Chondrocyte (in vitro differentiated cells): ENCODE measurements at places on chromosomes 12 and 14. TPM values are rescaled to one million over a fixed set of nuclear protein-coding genes. Genes with fewer than 3 reads are reported as not detected.

GRCh38 chr12:6226679-6227051 lies 26.5 kb downstream of the CD9 start:
- H3K27me3 ChIP-seq: no peaks in the 10 kb centered on the region
- no peak overlapping the region for H3K4me3 ChIP-seq
- H3K36me3 ChIP-seq: peaks cover 9% of the 10 kb centered on the region

- no peak overlapping the region for H3K27ac ChIP-seq
- no peak overlapping the region for H3K4me3 ChIP-seq
- no peak for DNase-seq
- H3K36me3 ChIP-seq: peaks cover 25% of the 10 kb centered on the region
- no peaks in the 10 kb centered on the region for H3K4me1 ChIP-seq
- H3K27me3 ChIP-seq: no peaks in the 10 kb centered on the region
Observed at GRCh38 chr12:55760663-55761062, 17.7 kb downstream of the GDF11 start.

DNA sequence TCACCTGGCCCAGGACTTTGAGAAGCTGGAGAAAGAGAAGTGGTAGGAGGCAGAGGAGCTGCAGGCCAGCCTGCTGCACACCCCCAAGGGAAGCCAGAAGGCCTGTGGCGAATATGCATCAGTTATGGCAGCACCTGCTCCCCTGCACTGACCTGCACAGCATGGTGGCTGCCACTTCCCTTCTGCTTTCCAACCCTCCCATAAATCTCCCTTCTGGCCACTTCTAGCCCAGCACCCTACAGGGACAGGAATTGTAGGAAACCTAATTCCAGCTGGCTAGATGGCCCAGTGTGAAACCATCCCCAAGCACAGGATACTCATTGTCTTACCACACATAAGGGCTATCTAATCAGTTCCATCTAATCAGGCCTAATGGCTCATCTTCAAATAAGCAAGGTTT lies 136.3 kb downstream of the TBX3 start:
- DNase-seq: no peak
- no peaks in the 10 kb centered on the region for H3K36me3 ChIP-seq
- H3K4me1 ChIP-seq: no peaks in the 10 kb centered on the region
- no peak overlapping the region for H3K4me3 ChIP-seq
- H3K27ac ChIP-seq: no peak overlapping the region
- H3K27me3 ChIP-seq: no peaks in the 10 kb centered on the region

GRCh38 chr12:28710882-28711281 lies 438.2 kb upstream of the FAR2 start:
- H3K36me3 ChIP-seq: no peaks in the 10 kb centered on the region
- DNase-seq: no peak
- peaks cover 26% of the 10 kb centered on the region for H3K4me1 ChIP-seq
- H3K27me3 ChIP-seq: no peaks in the 10 kb centered on the region

The HVCN1 gene
- 1.2 to 1.3 TPM (median 1.2 TPM) in 3 replicates for total RNA-seq

- no peak for DNase-seq
- H3K27ac ChIP-seq: no peak overlapping the region
- H3K27me3 ChIP-seq: no peaks in the 10 kb centered on the region
- H3K4me1 ChIP-seq: peaks cover 11% of the 10 kb centered on the region
- H3K4me3 ChIP-seq: no peak overlapping the region
- no peaks in the 10 kb centered on the region for H3K36me3 ChIP-seq
Observed at GRCh38 chr12:127054531-127054930, 1212.4 kb upstream of the TMEM132C start.

GRCh38 chr12:8499616-8500015 lies 13.7 kb upstream of the CLEC4D start:
- H3K27me3 ChIP-seq: peaks cover 11% of the 10 kb centered on the region
- DNase-seq: no peak
- H3K27ac ChIP-seq: no peak overlapping the region
- H3K4me1 ChIP-seq: no peaks in the 10 kb centered on the region
- H3K4me3 ChIP-seq: no peak overlapping the region
- H3K36me3 ChIP-seq: no peaks in the 10 kb centered on the region

DNA sequence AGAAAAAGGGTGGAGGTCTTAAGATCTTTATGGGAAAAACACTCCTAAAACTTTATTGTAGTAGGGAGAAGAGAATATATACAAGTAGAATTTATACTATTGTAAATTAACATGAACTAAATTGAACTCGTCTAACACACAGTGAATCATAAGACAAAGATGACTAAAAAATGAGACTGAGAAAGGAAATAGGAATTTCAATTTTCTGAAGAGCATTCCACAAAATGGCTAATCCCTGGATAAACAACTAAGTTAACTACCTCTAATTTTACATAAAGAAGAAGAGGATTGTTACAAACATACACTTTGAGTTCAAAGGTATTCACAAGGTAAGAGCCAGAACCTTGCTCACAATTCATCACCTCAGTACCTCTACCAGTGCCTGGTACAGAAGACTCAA lies 2.0 kb downstream of the MAP4K5 start:
- peak overlapping the region; percentile 94 for H3K27ac ChIP-seq
- H3K27me3 ChIP-seq: no peaks in the 10 kb centered on the region
- peak overlapping the region; percentile 94 for H3K4me3 ChIP-seq
- H3K36me3 ChIP-seq: no peaks in the 10 kb centered on the region
- no peak for DNase-seq

DNA sequence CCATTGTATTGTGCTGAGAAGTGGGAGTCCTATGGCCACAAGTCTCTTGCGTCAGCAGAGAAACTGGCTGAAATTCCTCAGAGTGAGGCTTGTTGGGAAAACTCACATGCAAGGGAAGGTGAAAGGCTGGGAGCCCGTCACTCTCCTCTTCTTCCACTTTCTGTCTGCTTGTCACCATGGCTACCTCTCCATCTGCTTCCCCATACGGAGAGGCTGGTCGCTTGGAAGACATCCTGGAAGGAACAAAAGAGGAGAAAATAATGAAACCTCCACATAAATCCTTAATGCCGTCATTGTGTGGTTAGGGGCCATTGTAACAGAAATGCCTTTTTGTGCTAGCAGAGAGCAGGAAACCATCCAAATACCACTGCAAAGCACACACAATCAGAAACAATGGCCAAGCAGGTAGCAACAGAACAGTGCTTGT lies 53.7 kb downstream of the SOX5 start:
- H3K27me3 ChIP-seq: no peaks in the 10 kb centered on the region
- H3K27ac ChIP-seq: no peak overlapping the region
- no peak for DNase-seq

DNA sequence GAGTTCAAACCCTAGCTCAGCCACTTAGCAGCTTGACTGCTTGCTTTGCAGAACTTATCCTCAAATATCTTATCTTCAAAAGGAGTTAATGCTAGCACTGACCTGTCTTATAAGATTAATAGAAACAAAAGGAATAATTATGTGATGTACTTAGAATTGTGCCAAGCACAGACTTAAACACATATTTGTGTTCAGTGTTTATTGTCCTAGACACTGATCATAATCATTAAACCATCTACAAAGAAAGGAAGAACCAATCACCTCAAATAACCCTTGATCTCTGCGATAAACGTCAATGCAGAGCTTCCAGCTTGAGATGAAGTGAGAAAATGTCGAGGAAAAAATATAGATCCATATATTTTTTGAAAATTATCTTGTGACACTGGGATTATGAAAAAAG lies 73.1 kb downstream of the ATXN7L3B start:
- H3K4me1 ChIP-seq: no peaks in the 10 kb centered on the region
- no peak overlapping the region for H3K4me3 ChIP-seq
- H3K27me3 ChIP-seq: peaks cover 20% of the 10 kb centered on the region
- H3K36me3 ChIP-seq: no peaks in the 10 kb centered on the region
- DNase-seq: no peak

DNA sequence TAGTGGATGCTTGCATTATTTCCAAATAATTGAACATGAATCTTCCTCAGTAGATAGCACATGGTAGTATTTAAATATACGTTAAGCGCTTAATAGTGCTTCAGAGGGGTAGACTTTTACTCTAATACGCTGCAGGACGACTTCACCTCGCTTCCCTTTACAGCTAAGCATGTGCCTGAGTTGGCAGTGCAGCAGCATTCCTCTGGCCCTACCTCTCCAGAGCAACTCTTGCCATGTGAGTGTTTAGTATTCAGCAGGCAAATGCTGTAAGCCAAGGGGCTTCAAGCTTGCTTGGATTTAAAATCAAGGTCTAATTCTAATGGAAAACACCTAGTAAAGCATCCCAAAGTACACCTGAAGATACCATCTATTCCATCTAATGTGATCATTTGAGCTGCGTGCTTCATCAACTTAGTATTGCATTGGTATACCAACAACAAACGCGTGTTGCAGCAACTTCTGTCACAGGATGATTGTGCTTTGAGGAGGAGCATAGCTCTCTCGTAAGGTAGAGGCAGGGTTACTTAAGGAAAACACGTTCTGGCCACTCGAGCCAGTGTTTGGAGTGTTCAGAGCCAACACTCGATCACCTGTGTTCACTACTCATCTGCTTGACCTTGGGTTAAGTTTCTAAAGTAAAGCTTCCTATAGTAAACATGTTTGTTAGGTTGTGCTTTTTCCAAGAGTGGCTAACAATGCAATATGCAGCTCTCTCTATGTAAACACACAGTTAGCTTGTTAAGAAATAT lies 60.6 kb downstream of the PIWIL1 start:
- peaks cover 6% of the 10 kb centered on the region for H3K27me3 ChIP-seq
- no peak overlapping the region for H3K27ac ChIP-seq
- H3K4me3 ChIP-seq: no peak overlapping the region
- no peaks in the 10 kb centered on the region for H3K4me1 ChIP-seq
- H3K36me3 ChIP-seq: no peaks in the 10 kb centered on the region

DNA sequence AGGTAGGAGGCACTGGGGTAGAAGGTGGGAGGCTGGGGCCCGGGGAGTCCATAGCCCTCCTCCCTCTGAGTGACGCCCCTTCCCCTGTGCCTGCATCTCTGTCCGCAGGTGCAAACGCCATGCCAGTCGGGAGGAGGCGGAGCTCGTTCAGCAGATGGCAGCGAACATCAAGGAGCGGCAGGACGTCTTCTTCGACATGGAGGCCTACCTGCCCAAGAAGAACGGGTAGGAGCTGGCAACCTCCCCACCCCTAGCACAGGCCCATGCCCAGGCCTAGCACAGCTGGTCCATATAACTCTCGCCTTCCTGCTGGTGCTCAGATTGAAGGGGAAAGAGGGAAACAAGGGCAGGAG lies 35.6 kb downstream of the TMEM120B start:
- no peak for DNase-seq
- H3K4me3 ChIP-seq: no peak overlapping the region
- H3K27ac ChIP-seq: peak overlapping the region; percentile 87
- peaks cover 1% of the 10 kb centered on the region for H3K36me3 ChIP-seq
- H3K27me3 ChIP-seq: no peaks in the 10 kb centered on the region

DNA sequence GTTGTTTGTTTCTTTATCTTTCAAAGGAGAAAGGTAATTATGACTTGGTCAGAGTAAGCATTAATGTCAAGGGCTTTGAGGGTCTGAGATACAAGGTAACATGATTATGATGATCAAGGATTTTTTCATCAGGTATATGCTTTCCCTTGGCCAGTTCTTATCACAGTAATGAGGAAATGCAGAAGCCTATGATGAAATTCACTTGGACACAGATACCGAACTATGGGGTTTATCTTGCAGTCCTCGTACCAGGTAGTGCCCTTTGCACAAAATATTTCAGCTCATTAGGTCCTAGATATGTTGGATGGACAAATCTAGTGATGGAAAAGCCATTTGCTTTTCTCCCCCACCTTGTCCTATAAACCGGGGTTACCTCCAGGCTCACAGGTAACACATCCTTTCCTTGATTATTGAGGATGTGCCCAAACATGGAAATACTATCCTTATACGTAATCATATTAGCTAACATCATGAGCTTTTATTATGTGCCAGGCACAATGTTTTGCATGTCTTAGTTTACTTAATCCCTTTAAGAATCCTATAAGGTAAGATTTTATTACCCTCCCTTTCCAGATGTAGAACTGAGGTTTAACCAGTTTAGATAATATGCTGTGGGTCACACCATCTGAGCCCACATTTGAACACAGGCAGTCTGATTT lies 7.0 kb upstream of the RASSF3 start:
- no peak overlapping the region for H3K27ac ChIP-seq
- H3K27me3 ChIP-seq: no peaks in the 10 kb centered on the region
- H3K4me1 ChIP-seq: peaks cover under 1% of the 10 kb centered on the region
- H3K4me3 ChIP-seq: no peak overlapping the region
- no peaks in the 10 kb centered on the region for H3K36me3 ChIP-seq

- peak overlapping the region; percentile 92 for H3K27ac ChIP-seq
- H3K4me1 ChIP-seq: peaks cover 68% of the 10 kb centered on the region
- no peak overlapping the region for H3K4me3 ChIP-seq
- no peak for DNase-seq
Observed at GRCh38 chr12:124423761-124424515, 129.0 kb downstream of the RFLNA start.

The LETMD1 gene
- total RNA-seq: 25.3 to 30.5 TPM (median 26.2 TPM) in 3 replicates
